ENCODE measurements at places on chromosomes 3 and 15.

DNA sequence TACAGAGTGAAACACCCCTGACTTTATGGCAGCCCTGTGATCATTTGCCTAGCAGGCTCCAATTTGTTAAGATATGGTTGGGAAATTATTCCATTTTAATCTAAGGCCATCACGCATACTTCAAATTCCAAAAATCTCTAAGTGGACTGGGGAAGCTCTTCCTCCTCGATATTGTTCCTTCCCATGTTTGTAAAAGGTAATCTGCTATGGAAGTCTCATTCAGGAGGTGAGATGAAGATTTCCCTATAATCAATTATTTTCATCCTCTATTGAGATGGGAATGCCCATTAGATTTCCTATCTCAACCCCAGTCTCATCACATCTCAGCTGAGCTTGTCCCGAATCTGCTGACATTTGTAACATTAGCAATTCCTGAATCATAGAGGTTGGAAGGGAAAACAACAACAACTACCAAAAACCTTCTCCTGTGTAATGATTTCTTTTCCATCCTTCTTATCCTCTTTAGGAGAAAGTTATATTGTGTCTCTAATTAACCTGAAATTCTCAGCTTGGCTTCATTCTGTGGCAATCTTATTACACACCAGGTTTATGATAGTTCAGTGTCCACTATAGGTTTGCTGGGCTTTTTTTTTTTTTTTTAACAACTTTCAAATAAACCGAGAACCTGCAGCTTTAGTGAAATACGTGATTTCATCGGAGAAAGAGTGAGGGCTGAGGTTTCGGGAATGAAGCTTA, 2.2 kb upstream of the NR2F2 start:
- no peak for DNase-seq

GRCh38 chr3:58177747-58178527, 32.8 kb downstream of the DNASE1L3 start:
- peak; percentile 98 for DNase-seq

DNA sequence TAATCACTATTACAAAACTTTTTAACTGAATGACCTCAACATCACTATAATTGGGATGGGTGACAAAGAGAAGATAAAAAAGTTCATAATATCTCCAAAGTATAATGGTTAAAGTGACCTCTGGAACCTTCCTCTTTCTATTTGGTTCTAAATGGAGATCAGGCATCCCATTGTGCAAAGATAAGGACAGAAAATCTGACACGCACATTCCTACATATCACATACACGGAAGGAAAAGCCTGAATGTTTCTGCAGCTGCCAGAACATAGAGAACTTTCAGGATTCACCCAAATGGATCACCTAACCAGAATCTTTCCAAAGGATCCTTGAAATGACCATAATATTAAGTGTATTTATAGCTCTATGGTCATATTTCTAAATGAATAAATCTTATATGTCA, 128.2 kb downstream of the TFDP2 start:
- DNase-seq = no peak

GRCh38 chr15:77909182-77909940, 168.2 kb downstream of the TBC1D2B start:
- no peak for DNase-seq

GRCh38 chr3:114566767-114567166, 272.9 kb downstream of the TIGIT start:
- DNase-seq = no peak

Measured in sciatic nerve (tissue), 2 donors.